HTR-8/SVneo (cell line): ENCODE measurements at places on chromosomes 7 and 10.

DNA sequence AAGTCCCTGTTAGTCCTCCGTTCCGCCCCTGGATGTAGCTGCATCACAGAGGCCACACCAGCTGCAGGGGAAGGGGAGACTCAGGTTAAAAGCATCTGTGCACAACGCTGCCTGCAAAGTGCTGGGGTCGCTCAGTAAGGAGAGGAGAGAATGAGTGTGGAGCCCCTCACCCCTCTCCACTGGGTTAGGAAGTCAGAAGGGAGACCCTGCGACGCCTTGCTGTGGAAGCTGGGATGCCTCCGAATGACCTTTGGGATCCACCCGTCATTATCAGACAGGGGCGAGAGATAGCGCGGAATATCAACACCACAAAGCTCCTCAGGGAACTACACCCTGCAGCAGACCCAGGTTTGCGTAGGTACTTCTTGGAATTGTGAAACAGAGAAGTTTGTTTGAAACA, 167.7 kb upstream of the SHH start:
- DNase-seq: no peak

GRCh38 chr10:92486637-92487036, 87.3 kb downstream of the IDE start:
- no peak for DNase-seq

- no peak for DNase-seq
Observed at GRCh38 chr10:98286419-98286818, 18.4 kb upstream of the LOXL4 start.

GRCh38 chr7:138008019-138008587, 6.2 kb upstream of the CREB3L2 start:
- DNase-seq: no peak

DNA sequence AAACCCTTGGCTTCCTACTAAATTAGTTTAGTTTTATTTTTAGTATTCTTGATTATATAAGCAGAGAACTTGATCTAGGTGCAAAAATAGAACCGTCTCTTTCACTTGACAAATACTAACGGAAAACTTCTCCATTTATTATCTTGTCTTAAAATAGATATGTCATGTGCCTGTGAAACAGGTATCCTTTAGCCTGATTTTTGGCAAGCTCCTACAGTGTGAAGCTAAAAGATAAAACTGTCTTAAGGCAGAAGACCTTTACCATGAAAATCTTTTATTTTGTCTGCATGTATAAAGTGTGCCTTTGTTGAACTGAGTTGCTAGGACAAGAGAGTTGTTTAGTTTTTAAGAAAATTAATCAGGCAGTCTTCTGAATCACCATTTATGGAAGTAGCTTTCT, 90.6 kb downstream of the CYP51A1 start:
- DNase-seq: no peak

GRCh38 chr10:113639966-113640365, 23.9 kb downstream of the NRAP start:
- DNase-seq: no peak

- no peak for DNase-seq
Observed at GRCh38 chr7:140415361-140415760, 11.5 kb downstream of the RAB19 start.

DNA sequence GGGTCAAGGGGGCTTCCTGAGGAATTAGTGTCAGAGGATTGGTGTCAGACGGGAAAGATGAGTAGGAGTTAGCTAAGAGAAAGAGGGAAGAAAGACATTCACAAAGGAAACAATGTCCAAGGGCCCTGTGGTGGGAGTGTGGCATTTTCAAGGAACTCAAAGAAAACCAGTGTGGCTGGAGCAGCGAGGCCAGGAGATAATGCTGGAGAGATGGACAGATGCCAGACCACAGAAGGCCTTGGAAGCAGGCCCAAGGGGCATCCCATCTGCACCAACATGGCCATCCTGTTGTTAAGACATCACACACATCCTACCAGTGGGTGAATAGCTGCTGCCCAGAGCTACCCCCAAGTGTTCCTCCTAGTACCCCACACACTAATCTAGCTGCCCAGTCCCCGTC, 36.1 kb upstream of the CUL1 start:
- no peak for DNase-seq

DNA sequence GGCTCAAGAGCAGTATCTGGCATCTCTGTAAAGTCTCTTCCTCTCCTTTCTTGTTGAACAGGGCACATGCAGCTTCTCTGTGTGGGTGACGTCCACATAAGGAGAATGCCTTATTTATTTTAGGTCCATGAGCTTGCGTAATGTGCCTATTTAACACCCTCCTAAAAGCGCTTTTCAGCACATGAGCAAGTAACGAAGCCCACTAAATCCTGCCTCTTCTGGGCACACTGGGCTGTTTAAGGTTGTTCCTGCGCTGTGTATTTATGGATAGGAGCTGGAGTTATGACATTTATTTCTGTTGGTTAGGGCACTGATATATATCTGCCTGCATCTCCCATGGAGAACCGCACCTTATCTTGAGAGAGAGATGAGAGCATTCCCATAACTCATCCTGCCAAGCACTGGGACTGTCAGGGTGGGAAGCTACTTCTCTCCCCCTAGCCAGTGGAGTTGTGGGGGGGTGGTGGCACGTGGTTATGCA, 76.1 kb downstream of the LRRC4 start:
- DNase-seq: no peak
